Sigmoid colon (tissue), 7 donors: ENCODE measurements at places on chromosomes 4 and X.

DNA sequence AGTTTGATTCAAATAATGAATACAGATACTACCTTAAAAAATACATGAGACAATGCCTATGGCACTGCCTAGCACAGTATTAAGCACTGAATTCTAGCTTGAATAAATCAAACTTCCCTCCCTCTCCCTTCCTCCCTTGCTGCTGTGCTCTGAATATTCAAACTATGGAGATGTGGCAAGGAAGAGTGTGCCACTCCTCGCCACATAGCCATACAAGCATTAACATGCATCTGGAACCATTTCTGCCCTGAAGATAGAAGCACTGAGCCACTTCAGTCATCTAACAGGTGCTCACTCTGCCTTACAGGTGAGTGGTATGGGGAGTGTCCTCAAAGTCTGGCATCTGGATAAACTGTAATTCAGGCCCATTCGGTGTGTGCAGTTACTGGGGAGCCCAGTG is 276.9 kb downstream of the ARHGAP24 start:
- no peak for DNase-seq

GRCh38 chr4:25235401-25235800 is 1.6 kb downstream of the PI4K2B start:
- DNase-seq, result no peak

DNA sequence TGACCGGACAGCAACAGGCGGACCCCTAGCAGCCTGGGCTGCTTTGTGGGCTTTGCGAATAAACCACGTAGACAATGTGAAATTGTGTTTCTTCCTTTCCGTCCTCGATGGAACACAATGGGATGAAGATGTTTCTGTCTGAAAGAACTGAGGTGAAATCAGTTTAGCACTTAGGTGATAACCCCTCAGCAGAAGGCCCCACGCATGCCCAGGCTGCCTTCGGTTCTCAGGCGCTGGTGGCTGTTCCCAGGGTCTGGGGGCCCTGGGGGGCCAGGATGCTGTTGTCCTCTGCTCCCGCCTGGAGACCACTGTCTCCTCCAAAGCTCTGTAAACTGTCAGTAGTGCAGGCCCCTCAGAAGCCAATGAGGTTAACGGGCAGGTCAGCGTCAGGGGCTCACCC is 73.9 kb upstream of the HGFAC start:
- no peak for DNase-seq

- DNase-seq, result no peak
Measured at GRCh38 chr4:70734168-70734954, 12.6 kb downstream of the RUFY3 start.

DNA sequence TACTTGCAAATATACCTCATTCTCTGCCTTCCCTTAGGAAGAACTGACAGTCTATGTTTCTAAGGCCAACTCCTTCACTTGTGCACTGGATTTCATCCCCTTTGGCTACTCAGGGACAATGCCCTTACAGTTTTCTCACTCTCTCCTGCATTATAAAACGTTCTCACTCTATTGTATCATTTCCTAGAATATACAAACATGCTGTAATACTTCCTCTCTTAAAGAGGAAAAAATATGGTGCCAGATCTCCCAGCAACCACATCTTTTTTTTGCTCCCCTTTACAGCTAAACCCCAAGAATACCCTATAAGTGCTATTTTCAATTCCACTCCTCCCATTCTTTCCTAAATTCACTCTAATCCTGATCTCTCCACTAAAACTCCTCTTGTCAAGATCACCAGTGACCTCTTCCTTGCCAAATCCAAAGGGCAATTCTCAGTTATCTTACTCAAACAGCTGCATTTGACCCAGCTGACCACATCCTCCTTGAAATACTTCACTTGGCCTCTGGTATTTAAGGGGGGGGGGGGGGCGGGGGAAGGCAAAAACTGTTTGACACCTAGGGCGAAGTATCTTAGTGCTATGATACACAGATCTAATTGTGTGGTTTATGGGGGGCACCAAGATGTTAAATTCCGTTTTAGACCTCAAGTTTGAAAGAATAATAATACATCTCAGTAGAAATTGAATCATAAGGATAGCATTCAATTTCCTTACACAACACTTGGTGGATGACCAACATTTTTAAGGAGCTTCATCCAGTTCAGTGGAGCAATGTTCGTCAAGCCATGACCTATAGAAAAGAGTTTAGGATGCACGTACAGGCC is 1.6 kb downstream of the RCHY1 start:
- DNase-seq, result no peak

GRCh38 chrX:21947671-21948070 is 7.2 kb downstream of the SMS start:
- no peak for DNase-seq

- DNase-seq, result no peak
Measured at GRCh38 chr4:139849219-139849618, 183.6 kb downstream of the MGST2 start.

GRCh38 chrX:10656214-10656613 is 35.8 kb upstream of the MID1 start:
- no peak for DNase-seq

DNA sequence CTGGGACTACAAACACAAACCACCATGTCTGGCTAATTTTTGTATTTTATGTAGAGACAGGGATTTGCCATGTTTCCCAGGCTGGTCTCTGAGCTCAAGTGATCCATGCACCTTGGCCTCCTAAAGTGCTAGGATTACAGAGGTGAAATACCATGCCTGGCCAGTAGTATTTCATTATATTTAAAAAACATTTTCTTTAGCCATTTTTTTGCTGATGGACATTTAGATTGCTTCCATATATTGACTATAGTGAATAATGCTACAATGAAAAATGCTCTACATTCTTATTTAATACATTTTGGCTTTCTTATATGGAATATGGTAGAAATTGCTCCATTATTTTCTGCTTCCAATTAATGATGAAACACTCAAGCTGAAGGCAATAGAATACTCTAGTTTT is 1439.7 kb downstream of the FSTL5 start:
- DNase-seq, result no peak
